ENCODE measurements at places on chromosomes 13 and 19.
A peak's percentile ranks its signal among the peaks of the same experiment; 100 is the strongest.

GRCh38 chr13:60494296-60494695 is 97.3 kb downstream of the TDRD3 start:
- DNase-seq, result no peak

DNA sequence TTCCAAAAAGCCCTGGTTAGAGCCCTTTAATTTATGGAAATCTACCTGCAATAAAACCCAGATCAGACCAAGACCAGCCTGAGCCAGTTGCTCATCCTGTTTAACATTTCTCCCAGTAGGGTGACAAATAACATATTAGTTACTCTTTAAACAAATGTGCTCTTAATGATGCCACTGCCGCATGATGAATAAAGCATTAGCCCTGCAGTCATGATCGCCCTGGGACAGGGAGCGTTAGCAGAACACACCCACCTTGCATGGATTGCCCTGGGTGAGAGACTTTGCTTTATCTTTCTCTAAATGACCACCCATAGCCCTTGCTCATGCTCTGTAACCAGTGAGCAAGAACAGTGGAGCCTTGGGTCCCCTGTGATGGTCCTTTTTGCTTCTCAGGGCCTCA is 362.4 kb downstream of the ENOX1 start:
- no peak for DNase-seq

DNA sequence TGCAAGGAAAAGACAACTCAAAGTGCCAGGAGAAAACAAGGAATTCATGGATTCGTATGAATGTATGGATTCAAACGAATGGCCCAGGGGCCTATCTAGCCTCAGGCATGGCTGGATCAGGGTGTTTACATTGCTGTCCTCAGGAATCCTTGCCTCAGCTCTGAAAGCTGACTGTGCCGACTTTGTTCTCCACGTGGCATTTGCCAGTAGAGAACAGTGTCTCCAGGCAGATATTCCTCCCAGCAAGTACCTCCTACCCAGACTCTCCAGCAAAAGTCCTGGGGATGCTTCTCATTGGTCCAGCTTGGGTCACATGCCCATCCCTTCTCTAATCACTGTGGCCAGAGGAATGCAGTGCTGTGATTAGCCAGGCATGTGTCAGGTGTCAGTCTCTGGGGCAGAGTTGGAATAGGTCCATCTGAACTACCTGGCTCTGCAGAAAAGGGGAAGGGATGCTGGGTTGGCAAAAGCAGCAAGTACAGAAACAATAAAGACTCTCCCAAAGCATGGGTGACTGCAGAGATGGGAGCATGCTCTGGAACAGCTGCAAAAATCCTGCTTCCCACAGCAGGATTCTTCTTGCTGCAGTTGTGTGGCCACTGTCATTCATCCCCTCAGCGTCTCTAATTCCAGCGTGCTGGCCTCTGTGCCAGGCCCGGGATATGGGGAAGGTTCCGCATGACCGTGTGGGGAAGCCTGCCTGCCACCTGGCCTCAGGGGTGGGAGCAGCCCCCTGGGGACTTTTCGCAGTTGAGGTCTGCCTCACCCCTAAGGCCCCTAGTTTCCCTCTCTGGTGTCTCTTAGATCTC is 30.0 kb downstream of the CCNE1 start:
- DNase-seq, result no peak

GRCh38 chr19:17331045-17331558 is 3.6 kb downstream of the ANO8 start:
- no peak for DNase-seq

DNA sequence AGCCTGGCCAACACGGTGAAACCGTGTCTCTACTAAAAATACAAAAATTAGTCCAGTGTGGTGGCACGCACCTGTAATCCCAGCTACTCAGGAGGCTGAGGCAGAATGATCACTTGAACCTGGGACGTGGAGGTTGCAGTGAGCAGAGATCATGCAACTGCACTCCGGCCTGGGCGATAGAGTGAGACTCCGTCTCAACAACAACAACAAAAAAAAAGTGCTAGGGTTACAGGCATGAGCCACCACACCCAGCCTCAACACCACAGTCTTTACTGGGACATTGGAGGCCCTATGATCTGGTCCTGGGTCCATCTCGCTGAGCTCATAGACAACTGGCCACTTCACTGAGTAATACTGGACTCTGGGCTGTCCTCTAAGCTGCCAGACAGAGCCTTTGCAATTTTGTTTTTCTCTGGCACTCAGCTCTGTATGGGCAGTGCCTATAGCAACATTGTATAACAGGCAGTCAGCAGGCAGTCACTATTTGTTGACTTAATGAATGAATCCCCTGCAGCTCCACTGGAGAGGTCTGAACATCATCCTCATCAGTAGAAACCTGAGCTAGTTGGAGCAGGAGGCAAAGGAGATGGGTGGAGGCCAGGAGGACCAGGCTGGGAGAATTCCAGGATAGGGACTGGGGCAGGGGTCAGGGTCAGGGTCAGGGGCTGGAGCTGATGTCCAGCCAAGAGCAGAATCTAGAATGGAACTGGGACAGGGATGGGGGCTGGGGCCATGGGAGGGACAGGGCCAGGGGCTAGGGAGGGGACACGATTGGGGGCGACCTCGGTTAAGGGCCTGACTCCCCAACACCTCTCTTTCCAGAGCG is 8.1 kb downstream of the BLOC1S3 start:
- DNase-seq, result no peak

- no peak for DNase-seq
Observed at GRCh38 chr13:80931766-80932165, 590.8 kb upstream of the SPRY2 start.

GRCh38 chr19:50590191-50590590 is 22.0 kb upstream of the LRRC4B start:
- no peak for DNase-seq

- DNase-seq, result no peak
Observed at GRCh38 chr13:62294244-62294643, 878.6 kb upstream of the PCDH20 start.

GRCh38 chr19:11482384-11483050 is 1.7 kb upstream of the ELAVL3 start:
- no peak for DNase-seq

GRCh38 chr13:20402881-20403280 is 122.8 kb downstream of the CRYL1 start:
- DNase-seq, result no peak

DNA sequence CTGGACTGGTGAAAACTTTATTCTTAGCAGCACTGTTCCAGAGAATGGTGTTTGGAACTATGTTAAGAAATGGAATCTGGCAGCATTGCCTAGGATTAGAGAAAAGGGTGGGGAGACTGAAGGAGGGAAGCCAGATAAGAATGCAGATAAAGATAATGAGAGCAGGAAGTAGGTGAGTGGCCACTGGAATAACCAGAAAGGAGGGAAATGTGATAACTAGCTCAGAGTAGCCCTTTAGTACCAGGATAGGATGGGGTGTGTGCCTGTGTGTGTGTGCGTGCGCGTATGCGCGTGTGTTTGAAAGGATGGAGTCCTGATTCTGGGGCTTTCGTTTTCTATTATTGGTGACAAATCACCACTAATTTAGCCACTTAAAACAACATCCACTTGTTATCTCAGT is 33.4 kb upstream of the FRY start:
- DNase-seq, result no peak

DNA sequence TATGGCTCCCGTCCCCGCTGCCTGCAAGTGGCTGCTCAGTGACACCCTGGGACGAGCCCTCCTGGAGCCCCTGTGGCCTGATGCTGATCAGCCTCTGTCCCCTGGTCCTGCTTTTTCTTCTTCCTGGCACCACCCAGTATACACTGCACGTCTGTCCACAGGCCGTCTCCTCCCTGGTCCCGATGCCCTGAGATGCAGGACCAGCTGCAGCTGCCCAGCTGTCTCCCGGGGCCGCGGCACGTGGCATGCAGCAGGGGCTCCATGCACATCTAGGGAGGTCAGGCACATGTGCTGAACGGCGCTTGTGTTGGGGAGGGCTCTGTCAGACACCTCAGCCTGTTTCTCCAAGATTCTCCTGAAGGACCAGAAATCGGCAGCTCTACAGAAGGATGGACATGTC is 30.2 kb downstream of the ZFR2 start:
- no peak for DNase-seq

- DNase-seq, result peak; percentile 62
Observed at GRCh38 chr13:30832845-30833332, 73.2 kb upstream of the MEDAG start.

GRCh38 chr13:30600496-30600895 is 17.2 kb upstream of the USPL1 start:
- no peak for DNase-seq

DNA sequence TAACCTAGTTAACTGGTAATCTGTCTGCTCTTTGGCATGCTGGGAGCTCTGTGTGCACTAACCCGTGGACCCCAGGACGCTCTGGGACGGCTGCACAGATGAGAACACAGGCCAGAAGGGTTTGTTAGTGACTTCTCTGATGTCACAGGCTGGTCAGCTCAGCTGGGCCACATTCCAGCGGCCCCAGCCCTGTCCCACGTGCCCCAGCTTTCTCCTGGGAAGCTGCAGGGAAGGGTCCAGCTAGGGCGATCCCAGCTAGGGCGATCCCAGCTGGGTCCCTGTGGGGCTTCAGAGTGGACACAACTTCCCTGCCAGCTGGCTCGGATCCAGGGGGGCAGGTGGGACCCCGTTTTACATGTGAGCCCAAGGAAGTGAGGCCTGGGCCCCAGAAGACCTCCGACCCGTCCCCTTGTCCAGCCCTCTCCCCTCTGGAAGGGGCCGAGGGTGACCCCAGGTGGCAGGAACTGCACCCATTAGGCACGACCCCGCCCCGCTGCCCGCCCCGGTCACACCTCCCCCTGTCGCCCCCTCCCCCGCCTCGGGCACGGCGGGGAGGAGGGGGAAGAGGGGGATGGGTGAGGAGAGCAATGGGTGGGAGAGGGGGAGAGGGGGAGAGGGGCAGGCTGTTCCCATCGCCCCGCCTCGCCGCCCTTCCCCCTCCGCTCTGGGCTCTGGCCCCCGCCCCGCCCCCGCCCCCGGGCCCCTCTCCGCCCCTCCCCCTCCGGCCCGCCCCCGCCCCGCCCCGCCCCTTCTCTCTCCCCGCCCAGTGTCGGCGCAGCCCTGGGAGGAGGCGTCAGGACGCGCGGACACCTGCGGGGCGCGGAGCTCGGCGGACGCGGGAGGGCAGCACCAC is 75.2 kb upstream of the MCF2L start:
- no peak for DNase-seq

GRCh38 chr13:71875823-71876222 is 8.8 kb upstream of the DACH1 start:
- no peak for DNase-seq

GRCh38 chr13:47564041-47564440 is 437.0 kb downstream of the SUCLA2 start:
- no peak for DNase-seq

- no peak for DNase-seq
Observed at GRCh38 chr19:51001515-51001914, at the start of gene KLK8. Gene KLK8 (minus strand): TSS chr19:51001604. CDS start chr19:51001167, 437 bp downstream.

DNA sequence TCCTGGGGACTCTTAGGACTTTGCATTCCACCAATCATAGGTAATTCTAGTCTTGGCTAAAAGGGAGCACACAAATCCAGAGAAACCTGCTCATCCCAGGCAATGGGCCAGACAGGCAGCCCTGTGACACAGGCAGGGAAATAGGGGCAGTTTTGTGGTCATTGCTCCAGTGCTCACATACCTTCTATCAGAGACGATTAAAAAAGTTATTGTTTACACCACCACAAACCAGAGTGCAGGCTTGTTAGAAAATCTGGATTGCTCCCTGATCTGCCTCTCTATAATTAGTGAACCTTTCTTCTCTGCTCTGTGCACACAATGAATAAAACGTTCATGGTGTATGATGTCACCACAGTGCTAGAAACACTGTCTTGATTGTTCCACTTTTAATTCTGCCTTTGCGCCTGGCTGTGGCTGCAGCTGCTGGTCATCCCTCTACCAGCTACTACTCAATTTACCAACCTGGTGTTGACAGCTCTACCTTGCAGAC is 121.6 kb upstream of the SPATA13 start:
- DNase-seq, result no peak

DNA sequence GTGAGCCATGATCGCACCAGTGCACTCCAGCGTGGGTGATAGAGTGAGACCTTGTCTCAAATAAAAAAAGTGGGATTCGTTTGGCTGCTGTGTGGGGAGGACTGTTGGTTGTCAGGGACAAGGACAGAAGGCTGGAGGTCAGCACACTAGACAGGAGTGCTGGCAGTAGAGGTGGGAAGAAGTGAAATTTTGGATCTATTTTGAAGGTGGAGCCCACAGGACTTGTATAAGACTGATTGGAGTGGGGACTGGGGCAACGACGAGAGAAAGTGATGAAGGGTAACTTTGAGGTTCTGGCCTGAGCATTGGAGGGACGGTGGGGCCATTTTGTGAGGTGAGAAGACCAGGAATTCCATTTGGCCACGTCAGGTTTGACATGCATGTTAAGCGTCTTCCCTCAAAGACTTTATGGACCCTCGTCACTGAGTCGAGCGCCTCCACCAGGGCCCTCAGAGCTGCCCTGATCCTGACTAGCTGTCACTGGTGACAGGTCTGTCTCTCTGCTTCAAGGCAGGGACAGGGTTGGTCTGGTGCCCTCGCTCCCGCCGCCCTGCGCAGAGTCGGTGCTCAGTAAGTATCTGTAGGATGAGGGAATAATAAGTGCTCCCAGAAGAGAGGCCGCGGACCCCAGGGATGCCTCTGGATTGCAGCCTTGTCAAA is 673 bp downstream of the CTU1 start:
- DNase-seq, result no peak

DNA sequence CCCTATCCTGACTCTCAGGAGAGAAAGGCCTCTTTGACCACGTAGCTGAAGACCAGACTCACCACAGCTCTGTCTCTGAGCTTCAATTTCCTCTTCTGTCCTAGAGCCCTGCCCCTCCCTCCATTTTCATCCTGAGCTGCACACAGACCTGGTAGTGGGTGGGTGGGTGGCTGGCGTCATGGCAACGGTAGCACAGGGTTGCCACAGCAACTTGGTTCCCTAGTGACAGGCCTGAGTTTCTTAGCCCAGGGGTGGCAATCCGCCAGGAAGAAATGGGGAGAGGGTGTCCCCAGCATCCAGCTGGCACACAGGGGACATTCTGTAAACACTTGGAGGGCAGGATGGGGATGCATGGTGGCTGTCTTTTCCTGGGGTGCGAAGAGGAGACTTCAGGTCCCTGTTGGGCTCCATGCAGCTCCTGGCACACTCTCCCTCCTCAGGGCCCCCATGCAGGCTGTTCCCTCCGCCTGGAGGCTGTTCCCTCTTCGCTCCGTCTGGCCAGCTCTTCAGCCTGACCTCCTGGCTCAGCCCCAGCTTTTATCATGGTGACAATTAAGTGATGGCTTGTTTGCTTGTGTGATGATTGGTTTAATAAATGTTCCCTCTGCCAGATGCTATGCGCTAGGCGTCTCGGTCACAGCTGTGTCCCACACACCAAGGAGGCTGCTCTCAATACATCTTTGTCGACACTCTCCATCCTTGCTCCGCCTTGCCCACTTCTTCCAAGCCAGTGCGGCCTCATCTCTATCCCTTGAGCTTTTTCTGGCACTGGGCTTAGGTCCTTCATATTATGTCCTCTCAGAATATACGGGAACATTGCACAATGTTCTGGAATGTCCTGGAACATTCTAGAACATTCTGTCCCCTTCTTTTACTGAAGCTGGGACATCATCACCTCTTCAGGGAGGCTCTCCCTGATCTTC is 7.4 kb upstream of the KLHL26 start:
- DNase-seq, result no peak

GRCh38 chr13:23858546-23858945 is 30.7 kb downstream of the MIPEP start:
- no peak for DNase-seq
